C1 segment of cervical spinal cord (tissue), 14 donors: ENCODE measurements at places on chromosomes 7 and 10.
A peak's percentile ranks its signal among the peaks of the same experiment; 100 is the strongest.

DNA sequence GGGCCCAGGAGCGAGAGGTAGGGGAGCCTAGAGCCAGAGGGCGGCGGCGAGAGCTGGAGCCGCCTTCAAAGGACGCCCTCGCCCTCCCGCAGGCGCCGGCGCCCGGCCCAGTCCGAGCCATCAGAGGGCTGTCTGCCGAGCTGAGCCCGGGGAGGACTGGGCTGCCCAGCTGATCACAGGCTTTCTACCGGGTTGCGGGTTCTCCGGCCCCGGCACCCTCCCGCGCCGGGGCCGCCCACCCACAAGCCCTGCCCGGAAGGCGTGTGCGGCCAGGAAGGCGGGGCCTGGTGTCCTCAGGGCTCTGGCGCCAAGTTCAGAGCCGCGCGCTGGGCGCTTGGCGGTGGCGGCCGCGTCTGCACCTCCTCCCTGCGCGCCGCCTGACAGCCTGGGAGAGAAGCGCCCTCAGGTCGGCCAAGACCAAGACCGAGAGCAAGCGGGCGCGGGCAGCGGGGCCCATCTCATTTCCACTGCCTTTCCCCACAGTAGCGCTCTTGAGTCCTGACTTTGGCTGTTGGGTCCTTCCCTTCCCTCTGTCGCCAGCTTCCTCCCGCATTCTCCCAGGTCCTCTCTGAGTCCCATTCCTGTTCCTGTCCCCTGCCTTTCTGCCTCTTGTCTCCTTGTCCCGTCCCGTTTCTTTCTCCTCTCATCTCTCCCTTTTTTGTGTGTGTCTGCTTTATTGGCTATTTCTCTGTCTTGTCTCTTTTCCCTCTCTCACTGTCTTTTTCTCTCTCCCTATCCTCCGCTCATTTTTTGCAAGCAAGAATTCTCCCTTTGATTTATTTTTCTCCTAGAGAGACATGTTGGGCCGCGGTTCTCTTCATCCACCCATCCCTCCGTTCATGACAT is 60.6 kb upstream of the MSMB start:
- DNase-seq = peak; percentile 78

GRCh38 chr7:155797262-155798250 is 14.7 kb downstream of the SHH start:
- DNase-seq = no peak

- no peak for DNase-seq
Observed at GRCh38 chr10:52665821-52666220, 106.8 kb downstream of the MBL2 start.

- DNase-seq = peak; percentile 10
Observed at GRCh38 chr7:57403601-57404342, 46.2 kb upstream of the ZNF716 start.

DNA sequence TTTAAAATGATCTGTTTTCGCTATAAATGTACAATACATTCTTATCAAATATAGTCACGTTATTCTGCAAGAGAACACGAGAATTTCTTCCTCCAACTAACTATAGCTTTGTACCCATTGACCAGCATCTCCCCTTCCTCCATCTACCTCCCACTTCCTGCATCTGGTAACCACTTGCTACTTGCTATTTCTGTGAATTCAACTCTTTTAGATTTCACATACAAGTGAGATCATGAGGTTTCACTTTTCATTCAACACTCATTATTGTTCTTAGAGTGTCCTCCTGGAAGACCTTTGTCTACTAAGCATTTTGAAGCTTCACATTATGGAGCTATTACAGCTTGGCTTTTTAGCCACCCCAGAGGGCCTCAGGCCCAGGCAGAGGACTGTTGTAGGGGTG is 741.3 kb upstream of the FZD8 start:
- DNase-seq = no peak

DNA sequence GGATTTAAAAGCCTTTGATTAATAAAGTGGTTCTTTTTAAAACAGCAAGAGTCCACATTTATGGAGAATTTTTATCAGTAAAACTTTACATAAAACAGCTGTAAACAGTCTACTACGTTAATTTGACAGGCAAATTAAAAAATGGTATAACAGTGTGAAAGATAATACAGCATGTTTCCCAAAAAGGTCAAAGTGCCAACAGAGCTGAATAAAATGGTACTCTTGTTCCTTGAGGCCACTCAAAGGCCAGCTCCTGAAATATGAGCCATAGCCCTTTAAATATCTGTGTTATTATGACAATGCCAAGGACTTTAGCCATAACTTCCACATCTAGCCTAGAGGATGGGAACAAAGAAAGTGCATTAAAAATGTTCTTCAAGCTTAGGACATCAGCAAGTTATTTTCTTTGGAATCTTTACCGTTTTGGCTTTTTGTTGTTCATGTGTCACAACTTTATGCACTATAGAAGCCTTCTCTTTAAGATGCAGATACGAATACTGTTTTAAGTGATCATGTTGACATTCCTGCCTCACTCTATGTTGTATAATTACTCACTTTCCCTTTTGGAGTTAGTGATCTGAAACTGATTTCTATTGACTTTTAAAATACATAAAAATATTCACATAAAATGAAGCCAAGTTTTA is 165.6 kb downstream of the RNLS start:
- DNase-seq = no peak

GRCh38 chr10:103281753-103282152 is 4.8 kb downstream of the INA start:
- DNase-seq = peak; percentile 71

- DNase-seq = peak; percentile 29
Observed at GRCh38 chr7:150972023-150972468, 6.1 kb downstream of the KCNH2 start.

DNA sequence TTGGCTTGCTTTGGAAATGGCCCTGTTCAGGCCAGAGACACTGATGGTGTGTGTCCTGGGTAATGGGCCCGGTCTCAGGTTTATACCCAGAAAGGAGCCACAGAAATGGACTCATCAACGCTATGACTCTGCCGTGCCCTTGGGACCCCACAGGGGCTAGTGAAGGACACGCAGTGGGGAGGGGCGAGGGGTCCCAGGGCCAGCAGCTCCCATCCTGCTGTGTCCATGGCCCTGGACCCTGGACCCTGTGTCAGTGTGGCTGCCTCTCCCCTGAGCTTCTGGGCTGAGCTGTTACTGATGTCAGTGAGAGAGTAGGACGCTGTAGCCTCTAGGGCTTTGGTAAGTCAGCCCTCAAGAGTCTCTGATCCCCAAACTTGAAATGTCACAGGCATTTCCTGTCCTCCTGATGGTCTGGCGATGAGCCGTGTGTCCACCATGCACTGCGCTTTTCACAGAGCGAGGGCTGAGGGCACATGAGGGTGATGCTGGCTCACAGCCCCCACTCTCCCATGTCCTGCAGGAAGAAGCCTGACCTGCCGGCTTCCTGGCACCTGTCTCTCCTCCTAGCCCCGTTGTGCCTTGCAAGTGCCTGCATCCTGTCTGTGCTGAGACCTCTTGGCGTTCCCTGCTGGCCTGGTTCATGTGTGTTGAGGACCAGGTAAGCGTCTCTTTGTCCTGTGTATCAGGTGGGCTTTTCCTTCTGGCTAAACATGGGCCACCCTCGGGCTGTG is 4.4 kb downstream of the ZNF316 start:
- no peak for DNase-seq

- peak; percentile 70 for DNase-seq
Observed at GRCh38 chr7:4631380-4632179, 50.5 kb upstream of the FOXK1 start.

GRCh38 chr7:45596665-45597095 is 22.5 kb downstream of the ADCY1 start:
- no peak for DNase-seq

DNA sequence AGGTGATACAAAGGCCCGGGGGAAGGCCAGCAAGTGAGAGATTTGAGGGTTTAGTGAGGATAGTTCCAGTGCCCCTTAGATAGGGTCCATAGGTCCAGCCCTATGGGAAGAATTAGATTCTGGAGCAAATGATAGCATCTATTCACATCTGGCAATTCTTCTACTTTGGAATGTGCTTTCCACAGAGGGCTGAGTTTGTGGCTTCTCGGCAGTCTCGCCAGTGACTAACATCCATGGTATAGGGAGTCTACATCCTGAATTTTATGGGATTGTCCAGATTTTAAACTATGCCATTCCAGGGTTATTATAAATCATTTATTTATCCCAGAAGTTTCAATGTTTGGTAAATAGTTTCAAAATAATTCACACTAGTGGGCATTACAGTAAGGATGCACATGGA is 207.3 kb upstream of the ADO start:
- DNase-seq = no peak

DNA sequence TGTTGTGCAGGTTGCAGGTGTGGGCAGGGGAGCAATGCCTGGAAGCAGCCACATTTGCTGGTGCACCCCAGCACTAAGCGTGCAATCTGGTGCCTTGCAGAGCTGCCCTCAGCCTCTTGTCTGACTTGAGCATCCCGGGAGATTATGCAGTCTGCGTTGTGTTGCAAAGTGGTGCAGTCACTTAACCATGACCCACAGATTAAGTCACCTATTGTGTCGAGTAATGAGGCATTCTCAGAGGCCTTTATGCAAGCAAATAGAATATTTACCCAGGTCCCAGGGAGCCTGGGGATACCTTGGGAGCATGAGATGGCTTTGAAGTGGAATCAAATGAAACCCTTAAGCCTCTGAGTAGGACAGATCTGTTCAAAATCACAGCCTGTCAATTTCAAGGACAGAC is 529.0 kb downstream of the TYW1 start:
- DNase-seq = no peak

DNA sequence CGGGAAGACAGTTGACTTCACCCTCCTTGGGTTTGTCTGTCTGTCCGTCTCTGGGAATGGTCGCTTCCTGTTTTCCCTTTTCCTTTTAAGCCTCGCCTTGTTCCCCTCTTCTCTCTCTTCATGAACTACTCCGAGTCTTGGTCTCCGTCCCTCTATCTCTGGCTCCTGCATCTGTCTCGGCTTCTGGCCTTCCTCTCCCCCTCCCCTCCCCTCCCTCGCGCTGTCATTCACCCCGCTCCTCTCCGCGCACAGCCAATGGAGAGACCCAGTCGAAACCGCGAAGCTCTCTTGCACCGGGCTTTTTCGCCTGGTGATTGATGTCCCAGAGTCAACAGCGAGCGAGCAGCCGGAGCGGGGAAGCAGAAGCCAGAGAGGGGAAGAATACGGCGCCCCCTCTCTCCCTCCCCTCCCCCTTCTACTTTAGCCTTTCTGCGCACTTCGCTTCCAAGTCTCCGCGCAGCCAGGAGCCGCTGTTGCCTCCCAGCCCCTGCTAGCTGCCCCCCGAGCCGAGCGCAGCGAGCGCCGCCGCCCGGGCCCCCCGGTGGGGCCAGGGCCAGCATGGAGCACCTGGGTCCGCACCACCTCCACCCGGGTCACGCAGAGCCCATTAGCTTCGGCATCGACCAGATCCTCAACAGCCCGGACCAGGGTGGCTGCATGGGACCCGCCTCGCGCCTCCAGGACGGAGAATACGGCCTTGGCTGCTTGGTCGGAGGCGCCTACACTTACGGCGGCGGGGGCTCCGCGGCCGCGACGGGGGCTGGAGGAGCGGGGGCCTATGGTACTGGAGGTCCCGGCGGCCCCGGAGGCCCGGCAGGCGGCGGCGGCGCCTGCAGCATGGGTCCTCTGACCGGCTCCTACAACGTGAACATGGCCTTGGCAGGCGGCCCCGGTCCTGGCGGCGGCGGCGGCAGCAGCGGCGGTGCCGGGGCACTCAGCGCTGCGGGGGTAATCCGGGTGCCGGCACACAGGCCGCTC is at the start of gene TLX1:
Gene TLX1 (plus strand): TSS at position 317 of the 978 bp plus-strand sequence. CDS start 242 bp downstream, at position 559.
- DNase-seq = no peak

- no peak for DNase-seq
Observed at GRCh38 chr7:27219821-27220220, 19.9 kb upstream of the HOXA13 start.

GRCh38 chr7:22565315-22565811 is 65.4 kb upstream of the STEAP1B start:
- DNase-seq = no peak

- no peak for DNase-seq
Observed at GRCh38 chr7:116698930-116699721, 27.1 kb downstream of the MET start.
